ENCODE measurements at places on chromosomes 3 and 15.

DNA sequence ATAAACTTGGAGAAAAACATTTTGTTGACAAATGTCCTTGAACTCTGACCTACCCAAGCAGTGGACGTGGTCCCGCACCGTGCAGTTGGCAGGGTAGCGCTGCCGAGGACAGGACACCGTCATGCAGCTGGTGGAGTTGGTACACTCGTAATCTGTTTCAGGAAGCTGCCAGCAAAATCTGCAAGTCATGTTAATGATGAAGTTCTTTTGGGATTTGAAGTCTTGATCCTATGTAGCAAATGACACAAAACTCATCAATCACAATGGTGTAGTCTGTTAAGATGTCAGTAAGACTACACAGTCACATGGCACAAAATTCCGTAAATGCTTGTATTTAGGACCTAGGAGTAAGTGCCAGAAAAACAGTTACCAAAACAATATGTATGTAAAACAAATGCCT lies 5.5 kb downstream of the TM2D3 start:
- no peak for DNase-seq

GRCh38 chr3:11803977-11804892 lies 42.5 kb downstream of the TAMM41 start:
- peak; percentile 69 for DNase-seq

GRCh38 chr15:72861354-72861910 lies 77.9 kb upstream of the ADPGK start:
- no peak for DNase-seq

DNA sequence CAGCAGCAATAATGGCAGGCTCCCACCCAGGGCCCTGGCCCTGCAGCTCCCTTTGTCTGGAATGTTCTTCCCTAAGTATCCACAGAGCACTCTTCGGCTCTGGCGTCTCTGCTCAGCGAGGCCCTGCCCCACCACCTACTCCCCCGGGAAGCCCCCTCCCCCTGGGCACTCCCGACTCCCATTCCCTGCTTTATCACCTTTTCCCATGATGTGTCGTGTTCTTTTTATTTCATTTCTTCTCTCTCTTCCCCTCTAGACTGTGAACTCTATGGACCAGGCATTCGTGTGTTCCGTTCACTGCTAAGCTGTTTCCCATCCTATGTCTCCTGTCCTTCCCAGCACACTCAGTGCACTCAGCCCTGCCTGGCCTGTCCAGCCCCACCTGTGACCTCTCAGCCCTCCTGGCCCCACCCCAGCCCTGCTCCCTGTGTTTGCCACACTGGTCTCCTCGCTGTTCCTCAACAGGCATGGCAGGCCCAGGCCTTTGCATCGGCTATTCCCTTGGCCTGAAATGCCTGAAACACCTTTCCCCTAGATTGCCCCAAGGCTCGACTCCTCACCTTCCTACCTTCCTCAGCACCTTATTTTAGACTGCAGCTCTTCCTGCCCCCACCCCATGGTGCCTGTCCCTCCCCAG lies 107.4 kb downstream of the TPRA1 start:
- no peak for DNase-seq

- DNase-seq, result no peak
Measured at GRCh38 chr15:26421065-26421464, 351.8 kb downstream of the GABRB3 start.

DNA sequence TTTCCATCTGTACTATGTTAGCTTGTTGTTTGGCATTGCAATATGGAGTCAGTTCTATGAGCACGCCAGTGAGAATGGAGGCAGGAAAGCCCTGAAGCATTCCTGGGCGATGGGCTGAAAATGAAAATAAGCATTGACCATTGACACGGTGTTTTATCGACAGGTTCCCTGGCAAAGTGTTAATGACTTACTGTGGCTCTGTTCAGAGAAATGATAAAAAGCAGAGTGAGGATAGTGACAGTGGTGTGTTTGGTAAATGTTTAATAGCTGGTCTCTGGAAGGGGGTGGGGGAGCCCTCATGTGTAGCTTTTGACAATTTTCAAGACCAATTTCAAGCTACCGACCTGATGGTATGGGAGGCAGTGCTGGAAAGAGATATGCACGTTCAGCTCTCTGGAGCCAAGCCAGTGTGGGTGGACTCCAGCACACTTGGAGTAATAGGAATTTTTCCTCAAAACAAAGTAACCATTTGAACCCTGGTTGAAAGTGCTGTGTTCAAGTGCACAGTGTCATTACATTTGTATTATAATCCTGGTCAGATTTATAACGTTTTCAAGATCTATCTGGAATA lies 341.7 kb upstream of the ROBO2 start:
- no peak for DNase-seq

DNA sequence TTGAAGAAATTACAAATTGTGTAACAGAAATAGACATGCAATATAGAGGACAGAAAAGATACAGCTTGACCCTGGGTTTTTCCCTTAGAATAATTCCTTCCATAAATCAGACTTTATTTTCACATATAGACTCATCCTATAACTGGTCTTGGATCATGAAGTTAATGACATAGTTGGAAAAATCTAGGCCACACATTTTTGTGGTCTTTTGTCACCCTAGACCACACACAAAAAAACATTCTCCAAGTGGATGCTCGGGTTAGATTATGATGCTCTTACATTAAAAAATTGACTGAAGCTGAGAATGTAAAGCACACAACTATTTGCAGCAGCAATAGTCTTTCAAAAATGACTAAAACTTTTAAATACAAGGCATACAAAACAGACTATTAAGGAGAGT lies 7.5 kb upstream of the PLA2G4D start:
- DNase-seq, result no peak

- no peak for DNase-seq
Measured at GRCh38 chr15:74613953-74614743, 1.5 kb upstream of the CLK3 start.

DNA sequence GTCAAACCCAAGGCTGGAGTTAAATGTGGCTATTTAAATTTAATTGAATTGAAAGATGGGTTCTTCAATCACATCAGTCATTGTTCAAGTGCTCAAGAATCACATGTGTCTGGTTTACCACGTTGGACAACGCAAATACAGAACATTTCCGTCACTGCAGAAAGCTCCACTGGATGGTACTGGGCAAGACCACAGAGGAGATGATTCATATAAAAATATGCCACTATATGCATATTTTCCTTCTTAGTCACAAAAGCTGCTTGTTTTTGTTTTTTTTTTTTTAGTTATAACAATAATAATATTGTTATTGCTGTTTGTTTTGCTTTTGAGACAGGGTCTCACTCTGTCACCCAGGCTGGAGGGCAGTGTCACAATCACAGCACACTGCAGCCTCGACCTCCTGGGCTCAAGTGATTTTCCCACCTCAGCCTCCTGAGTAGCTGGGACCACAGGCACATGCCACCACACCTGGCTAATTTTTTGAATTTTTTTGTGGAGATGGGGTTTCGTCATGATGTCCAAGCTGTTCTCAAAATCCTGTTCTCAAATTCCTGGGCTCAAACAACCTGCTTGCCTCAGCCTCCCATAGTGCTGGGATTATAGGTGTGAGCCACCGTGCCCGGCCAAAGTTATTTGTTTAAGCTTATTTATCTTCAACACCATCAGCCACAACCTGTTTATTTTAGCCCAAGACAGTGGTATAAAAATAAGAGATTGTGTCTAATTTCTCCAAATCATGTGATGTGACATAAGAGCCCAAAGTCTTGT lies 19.4 kb downstream of the RTP3 start:
- no peak for DNase-seq

GRCh38 chr3:23669541-23670255 lies 136.1 kb upstream of the UBE2E1 start:
- no peak for DNase-seq

DNA sequence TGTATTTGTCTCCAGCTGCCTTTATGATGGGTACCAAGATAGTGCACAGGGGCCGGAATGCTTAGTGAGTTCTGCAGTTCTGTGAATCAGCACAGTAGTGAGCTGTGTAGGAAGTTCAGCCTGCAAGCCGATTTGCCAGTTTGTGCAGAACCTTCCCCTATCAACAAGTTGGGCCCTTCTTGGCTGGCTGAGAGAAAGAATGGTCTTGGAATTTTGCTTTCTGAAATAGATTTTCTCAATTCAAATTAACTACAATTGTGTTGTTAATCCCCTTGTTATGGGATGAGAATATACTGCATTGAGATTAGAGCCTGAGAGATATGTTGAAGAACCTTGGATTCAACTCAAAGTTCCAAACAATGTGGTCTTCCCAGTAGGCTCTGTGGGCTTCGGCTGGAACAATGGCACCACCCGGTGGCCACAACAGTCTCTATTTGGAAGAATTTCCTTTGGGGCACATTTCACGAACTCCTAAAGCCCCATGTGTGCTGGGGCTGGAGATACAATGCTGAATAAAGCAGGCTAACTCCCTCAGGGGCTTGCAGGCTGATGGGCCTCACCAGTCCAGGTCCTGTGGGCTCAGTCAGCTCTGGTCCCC lies 59.1 kb downstream of the TRIM42 start:
- peak; percentile 32 for DNase-seq

GRCh38 chr3:38843898-38844297 lies 27.9 kb upstream of the SCN10A start:
- no peak for DNase-seq

DNA sequence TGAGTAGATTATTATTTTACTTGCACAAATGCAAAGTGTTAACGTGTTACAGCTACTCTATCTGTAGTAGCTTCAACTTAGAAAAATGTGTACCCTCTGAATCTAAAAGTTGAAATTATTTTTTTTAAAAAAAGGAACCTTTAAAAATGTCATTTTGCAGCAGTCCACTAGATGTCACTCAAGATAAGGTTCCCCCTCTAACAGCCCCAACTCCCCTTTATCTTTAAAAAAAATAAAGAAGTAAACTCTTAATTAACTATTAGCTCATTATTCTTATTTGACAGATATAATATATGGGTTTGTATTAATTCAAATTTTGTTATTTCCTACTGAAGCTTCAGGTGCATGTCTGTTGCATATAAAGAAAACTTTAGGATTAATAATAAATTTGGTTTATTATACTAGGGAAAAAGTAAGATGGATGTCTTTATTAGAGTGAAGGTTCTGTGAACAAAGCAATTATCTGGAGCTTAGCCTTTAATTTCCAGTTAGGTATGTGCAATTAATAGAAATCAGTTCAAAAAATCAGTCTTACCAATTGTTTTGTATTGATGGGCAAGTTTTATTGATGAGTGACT lies 288.5 kb downstream of the VGLL3 start:
- peak; percentile 13 for DNase-seq

- peak; percentile 93 for DNase-seq
Measured at GRCh38 chr15:52261498-52262242, 33.9 kb downstream of the MYO5C start.

- DNase-seq, result no peak
Measured at GRCh38 chr3:77524946-77525682, 485.2 kb downstream of the ROBO2 start.

GRCh38 chr3:113898892-113899291 lies 48.9 kb upstream of the ZDHHC23 start:
- DNase-seq, result no peak

DNA sequence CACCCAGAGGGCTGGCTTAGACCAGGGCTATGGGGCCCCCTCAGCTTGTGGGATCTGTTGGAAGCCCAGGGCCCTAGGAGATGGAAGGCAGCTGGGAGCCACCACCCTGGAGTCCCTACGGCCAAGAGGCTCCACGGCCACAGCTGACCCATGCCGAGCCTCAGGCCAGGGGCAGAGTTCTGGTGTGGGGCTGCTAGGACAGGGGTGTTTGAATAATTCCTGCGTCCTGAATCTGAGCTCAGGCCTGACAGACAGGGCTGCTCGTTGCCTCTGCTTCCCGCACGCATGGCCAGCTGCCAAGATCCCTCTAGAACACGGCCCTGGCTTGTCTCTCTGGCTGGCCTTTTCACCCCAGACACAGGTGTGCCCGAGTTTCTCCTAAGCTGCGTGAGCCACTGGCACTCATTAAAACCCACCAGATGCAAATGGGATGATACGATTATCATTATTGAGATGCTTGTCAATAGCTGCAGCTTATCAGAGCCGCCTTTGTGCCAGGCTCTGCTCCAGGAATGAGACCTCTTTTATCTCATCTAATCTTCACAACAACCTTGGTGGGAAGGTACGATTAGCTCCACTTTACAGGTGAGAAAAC lies 70.2 kb downstream of the EFCAB12 start:
- no peak for DNase-seq

DNA sequence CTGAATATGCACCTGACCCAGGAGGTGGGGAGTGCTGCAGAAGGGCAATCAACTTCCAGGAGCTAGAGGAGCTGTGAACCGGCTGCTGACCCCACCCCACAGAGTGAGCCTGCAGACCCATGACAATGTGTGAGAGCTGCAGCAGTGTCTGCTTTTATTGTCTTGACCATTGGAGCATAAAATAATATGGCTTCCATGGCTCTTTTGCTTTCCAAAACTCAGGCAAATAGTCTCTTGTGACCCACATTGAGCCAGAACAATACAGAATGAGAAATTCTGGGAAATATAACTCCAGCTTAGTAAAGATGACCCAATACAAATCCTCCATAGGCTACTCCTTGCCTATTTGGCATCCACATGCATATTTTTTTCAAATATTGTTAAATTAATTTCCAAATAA lies 309.6 kb downstream of the PYDC2 start:
- DNase-seq, result no peak

DNA sequence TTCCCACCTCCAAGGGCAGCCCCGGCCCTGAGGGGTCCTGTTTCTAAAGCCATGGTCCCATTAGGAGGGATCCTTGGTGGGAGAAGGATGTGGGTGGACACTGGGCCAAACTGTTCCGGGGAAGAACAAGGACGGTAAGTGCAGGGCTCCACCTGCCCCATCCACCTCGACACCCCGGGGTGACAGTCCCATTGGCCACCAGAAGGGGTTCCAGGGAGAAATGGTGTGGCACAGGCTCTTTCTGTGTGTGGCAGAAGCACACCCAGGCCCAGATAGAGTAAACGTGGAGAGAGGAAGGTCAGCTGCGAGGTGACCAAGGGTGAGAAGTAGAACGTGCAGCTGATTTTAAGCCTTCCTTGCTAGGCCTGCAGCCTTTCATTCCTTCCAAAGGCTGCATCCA lies 12.0 kb downstream of the TKT start:
- no peak for DNase-seq

DNA sequence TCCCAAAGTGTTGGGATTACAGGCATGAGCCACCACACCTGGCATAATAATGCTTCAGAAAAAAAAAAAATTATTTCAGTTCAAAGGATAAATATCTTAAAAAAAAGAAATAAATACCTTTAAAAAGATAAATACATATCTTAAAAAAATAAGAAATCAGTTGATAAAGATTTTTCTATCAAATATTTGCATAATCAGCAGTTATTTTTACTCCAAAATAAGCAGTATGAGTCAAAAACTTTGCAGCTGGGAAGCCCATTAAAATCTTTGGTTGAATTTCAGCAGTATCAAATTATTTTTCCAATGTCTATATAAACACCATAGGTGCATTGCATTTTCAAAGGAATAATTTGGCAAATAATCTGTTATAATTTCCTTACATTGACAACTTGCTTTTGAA lies 202.5 kb downstream of the KBTBD8 start:
- DNase-seq, result no peak

DNA sequence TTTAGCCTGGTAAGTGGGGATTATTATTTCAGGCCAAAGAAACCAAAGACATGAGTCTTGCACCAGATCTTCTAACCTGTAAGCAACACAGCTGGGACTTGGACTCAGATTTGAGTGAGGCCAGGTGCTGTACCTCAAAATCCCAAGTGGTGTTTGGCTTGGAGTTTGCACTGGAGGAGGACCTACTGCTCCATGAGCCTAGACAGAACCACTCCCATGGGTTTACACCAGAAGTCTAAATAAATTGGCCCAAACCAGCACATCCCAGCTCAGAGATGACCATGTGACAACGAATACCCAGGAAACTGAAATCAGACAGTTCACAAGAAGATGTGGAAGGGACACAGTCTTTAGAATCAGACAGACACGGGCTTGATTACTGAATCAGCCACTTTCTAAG lies 47.5 kb downstream of the MINAR1 start:
- no peak for DNase-seq

Measured in MM.1S (cell line).